NCI-H146 (cell line): ENCODE measurements at places on chromosomes 6 and 20.

DNA sequence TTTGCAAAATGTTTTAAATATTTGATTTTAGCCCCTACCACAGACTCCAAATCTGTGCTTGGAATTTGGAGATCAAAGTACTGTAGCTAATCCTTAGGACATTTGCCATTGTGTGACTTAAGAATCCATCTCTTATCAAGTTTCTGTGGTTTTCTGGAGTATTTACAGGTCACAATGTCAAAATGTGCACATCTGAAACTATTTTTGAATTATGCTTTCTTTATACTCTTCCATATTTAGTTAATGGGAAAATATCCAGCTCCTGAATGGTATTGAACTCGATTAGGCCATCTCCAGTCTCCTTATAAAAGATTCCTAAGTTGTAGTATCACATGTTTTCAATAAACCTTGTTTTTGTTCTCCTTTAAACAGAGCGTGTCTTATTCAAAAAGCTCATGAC is 162.5 kb downstream of the KHDC1L start:
- no peak for DNase-seq

GRCh38 chr6:28315628-28316027 is 20.3 kb downstream of the ZSCAN31 start:
- no peak for DNase-seq

GRCh38 chr6:7526755-7527154 is 14.7 kb upstream of the DSP start:
- DNase-seq = no peak

DNA sequence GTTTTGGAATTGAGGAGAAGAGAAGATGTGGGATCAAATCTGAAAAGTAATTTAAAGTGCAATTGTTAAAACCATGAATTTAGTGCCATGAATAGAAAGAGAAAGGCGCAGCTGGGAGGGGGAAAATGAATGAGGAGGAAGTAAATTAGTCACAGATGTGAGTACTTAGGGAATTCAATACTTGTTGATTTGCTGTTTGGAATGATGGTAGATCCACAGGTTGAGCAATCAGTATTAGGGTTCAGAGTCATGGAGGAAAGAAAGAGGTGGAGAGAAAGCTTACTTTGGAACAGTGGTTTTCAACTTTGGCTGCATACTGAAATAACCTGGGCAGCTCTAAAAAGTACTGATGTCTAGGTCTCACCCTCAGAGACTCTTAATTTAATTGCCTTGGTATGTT is 229.7 kb upstream of the ASCC3 start:
- DNase-seq = no peak

DNA sequence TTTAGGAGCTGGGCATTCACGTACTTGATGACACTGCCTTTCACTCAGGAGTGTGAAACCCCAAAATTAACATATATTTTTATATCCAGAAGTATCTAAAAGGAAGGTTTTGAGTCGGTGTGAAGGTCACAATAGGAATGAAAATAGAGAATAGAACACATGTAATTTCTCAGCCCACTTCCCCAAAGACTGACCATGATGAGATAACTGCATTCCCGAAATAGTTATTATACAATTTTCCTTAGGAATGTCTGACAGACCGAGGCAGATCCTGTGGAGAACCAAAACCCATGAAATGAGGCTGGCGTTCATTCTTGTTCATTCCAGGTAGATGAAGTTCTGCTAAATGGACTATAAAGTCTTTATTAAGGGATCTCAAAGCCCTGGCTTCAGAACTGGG is 10.3 kb downstream of the NSFL1C start:
- DNase-seq = no peak

- no peak for DNase-seq
Observed at GRCh38 chr6:2909718-2910117, 6.6 kb upstream of the SERPINB9 start.

DNA sequence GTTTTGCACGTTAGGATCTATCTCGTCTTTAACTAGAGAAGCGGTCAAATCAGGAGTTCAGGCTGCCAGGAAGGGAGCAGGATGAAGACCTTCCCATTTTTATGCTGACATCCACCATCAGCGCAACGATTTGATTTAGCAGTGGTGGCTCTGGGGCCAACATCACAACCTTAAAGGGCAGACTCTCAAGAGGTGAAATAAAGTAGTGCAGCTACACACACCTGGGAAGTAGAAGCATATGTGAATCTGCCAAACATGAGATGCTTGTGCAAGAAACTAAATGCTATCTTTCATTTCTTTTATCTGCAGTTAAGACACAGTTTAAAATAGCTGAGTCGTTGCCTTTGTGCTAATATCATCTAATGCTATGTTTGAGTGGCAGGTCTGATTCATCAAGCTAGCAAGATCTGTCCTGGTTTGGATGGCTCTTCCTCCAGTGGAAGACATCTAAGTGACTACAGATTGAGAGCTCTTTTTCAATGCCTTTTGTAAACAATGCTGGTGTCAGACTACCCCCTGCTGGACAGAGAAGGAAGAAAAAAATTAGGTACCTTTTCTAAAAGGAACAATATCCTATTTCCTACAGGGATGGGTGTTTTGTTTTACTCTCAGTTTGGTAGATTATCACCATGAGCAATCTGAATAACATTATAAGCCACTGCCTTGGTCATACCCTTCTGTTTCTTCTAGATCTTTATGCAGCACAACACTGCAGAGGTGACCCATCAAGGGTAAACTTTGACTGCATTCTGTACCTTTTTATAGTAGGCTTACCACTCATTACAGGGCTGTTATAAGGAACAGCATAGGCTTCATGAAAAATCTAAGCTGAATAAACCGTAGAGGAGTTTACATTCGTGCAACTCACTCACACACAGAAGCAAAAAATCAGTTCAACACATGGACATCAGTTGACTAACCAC is 171.6 kb upstream of the FBXL4 start:
- peak; percentile 75 for DNase-seq

- DNase-seq = no peak
Observed at GRCh38 chr20:61170496-61171320, 81.4 kb upstream of the CDH4 start.

DNA sequence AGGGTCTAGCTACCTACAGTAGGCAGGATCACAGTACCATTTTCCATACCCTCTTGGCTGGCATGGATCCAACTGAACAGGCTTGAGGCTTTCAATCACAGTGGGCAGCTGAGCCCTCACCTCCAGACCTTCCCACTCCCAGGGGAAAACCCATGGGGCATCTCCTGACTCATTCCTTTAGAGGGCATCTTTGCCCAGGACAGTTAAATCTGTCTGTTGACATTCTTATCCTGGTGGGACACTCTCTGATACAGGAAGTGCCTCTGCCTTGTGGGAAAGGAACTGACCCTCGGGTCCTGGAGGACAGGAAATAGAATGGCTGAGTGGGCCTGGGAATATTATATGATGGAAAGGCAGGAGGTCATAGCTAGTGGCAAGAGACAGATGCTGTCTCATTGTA is 10.2 kb upstream of the EPB41L1 start:
- no peak for DNase-seq

DNA sequence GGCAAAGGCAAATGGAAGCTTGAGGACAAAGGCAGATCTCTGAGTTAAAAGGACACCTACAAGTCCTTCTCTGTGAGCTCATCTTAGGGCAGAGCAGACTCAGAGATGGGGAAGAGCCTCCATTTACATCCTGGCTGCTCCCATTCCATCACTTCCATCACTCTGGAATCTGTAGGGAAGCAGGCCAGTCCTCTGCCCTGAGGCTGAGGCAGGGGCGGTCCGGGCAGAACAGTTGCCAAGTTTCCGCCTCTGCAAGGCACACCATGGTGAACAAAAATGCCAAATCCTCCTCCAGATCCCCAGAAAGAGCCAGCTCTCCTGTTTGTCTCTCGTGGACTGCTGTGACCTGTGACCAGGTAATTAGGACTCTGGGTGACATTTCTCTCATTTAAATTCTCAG is 209.6 kb upstream of the SSTR4 start:
- DNase-seq = no peak
